ENCODE measurements at places on chromosomes 2 and 18. TPM values are rescaled to one million over a fixed set of nuclear protein-coding genes. Genes with fewer than 3 reads are reported as not detected.

Gene CNDP1
- total RNA-seq: 0.33 TPM

Gene FOXD4L1
- 0.17 TPM for total RNA-seq

Gene CTIF
- total RNA-seq: 9.3 TPM

Gene TMSB10
- 1,069 TPM for total RNA-seq
